ENCODE measurements at places on chromosomes 5 and 9.

DNA sequence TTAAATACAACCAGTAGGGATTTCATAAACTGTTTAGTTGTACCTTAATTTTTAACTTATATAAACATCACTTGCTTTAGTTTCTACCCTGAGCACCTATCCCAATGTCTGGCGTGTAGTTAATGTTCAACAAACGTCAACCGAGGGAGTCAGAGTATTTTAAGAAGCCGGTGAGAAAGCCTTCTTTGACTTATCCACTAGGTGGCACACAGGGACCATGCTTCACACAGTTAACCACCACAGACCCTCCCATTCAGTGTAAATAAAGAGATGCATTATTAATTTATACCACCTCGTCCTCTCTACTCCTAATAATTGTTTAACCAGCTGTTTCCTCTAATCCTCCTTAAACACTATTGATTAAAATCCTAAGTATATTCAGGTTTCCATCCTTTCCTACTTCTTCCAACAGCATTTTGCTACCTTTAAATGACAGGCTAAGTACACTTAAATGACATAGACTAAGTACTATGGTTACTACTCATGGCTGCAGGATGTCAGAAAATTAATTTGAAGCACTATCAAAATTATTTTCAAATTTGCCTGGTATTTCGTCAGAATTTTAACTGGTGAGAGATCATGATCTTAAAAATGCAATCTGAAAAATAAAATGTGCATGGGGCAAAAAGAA is 2.3 kb downstream of the HAPLN1 start:
- no peak for DNase-seq

GRCh38 chr5:56207537-56207936 is 25.6 kb downstream of the ANKRD55 start:
- no peak for DNase-seq

GRCh38 chr5:27437594-27438200 is 399.3 kb upstream of the CDH9 start:
- DNase-seq: no peak

GRCh38 chr5:147170603-147171002 is 64.2 kb upstream of the STK32A start:
- DNase-seq: no peak

- DNase-seq: no peak
Observed at GRCh38 chr5:133530270-133530669, 82.1 kb downstream of the FSTL4 start.

GRCh38 chr5:167295681-167296005 is 995.8 kb upstream of the WWC1 start:
- no peak for DNase-seq

DNA sequence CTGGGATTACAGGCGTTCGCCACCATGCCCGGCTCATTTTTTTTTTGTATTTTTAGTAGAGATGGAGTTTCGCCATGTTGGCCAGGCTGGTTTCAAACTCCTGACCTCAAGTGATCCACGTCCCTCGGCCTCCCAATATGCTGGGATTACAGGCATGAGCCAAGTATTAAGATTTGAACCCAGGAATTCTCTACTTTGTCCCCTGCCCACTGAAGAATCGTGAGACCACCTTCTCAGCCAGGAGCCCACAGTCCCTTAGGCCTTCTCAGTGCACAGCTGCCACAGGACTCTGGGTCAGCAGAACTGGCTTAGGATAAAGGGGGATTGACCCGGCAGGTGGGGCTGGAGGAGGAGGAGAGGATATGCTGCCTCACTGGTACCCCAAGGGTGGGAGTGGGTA is 13.4 kb downstream of the OLFML2A start:
- DNase-seq: no peak

GRCh38 chr5:93421987-93422401 is 159.0 kb downstream of the NR2F1-AS1 start:
- no peak for DNase-seq
